ENCODE measurements at places on chromosomes 1 and 21.

GRCh38 chr1:171911506-171911905 is 70.2 kb downstream of the DNM3 start:
- no peak for DNase-seq

GRCh38 chr1:199356561-199356960 is 670.9 kb upstream of the NR5A2 start:
- DNase-seq = no peak

GRCh38 chr1:49016030-49016977 is 239.6 kb upstream of the BEND5 start:
- DNase-seq = peak; percentile 0

GRCh38 chr1:21323091-21323490 is 32.8 kb upstream of the ECE1 start:
- DNase-seq = no peak

- no peak for DNase-seq
These were observed 34.2 kb upstream of the JUN start for GRCh38 chr1:58818075-58818474.

DNA sequence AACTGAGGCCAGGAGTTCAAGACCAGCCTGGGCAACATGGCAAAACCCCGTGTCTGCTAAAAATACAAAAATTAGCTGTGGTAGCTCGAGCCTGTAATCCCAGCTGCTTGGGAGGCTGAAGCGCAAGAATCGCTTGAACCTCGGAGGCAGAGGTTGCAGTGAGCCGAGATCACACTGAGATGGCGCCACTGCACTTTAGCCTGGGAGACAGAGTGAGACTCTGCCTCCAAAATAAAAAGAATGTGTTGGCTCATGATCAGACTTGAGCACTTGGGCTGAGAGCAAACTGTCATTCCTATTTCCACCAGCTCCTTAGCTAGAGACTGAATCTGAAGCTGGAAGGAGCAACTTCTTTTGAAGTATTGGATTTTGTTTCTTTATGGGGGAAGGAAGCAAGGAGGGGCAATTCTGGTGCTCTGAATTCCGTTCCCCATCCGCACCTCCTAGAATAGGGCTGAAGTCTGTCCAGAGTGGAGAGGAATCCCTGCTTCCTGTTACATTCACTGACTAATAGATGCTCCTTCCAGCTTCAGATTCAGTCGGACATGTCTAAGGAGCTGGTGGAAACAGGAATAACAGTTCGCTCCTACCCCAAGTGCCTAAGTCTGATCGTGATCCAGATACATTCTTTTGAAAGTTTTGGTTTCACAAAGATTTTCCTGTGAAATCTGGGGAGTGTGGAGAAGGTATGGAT is 3.8 kb downstream of the ZNF672 start:
- no peak for DNase-seq

DNA sequence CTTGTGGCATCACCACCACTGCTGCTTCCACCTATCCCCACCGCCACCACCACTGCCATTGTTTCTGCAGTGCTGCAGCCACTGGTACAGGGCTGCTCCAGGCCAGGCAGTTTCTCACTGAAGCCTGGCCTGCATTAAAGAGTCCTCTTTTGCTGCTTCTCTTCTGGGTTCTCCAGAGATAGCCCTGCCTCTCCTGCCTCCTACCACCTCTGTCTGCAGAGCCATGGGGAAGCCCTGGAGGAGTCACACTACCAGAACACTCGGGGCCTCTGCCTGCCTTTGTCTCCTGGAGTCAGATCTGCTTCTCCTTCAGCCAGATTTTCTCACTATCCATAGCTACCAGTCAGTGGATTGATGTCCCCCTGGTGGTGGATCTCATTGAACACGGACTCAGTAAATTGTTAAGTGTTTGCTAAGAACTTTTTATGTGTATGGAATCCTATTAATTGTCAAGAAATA is 37.7 kb upstream of the DDAH1 start:
- DNase-seq = no peak

- no peak for DNase-seq
These were observed 2.2 kb downstream of the AJAP1 start for GRCh38 chr1:4656533-4657140.

- peak; percentile 53 for DNase-seq
These were observed 10.8 kb upstream of the ASCL5 start for GRCh38 chr1:201137579-201138310.

- DNase-seq = no peak
These were observed 19.8 kb downstream of the LRRC38 start for GRCh38 chr1:13494025-13494424.

DNA sequence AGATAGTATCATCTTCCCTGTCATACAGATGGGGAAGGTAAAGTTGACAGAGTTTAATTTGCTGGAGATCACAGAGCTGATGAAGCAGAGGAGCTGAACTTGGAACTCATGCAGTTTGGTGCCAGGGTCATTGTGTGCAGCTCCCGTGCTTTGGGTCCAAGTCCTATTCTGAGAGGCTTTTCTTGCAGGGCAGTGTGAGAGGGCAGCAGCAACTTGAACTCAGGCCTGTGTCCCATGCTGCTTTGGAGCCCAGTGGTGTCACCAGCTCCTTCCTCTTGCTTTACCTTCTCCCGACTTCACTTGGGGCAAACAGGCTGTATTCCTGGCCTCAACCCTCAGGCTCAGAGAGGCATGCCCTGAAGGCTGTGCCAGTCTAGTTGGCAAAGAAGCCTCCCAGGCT is 24.7 kb downstream of the INAVA start:
- no peak for DNase-seq

- DNase-seq = no peak
These were observed 117.1 kb downstream of the NRIP1 start for GRCh38 chr21:14947613-14948160.

DNA sequence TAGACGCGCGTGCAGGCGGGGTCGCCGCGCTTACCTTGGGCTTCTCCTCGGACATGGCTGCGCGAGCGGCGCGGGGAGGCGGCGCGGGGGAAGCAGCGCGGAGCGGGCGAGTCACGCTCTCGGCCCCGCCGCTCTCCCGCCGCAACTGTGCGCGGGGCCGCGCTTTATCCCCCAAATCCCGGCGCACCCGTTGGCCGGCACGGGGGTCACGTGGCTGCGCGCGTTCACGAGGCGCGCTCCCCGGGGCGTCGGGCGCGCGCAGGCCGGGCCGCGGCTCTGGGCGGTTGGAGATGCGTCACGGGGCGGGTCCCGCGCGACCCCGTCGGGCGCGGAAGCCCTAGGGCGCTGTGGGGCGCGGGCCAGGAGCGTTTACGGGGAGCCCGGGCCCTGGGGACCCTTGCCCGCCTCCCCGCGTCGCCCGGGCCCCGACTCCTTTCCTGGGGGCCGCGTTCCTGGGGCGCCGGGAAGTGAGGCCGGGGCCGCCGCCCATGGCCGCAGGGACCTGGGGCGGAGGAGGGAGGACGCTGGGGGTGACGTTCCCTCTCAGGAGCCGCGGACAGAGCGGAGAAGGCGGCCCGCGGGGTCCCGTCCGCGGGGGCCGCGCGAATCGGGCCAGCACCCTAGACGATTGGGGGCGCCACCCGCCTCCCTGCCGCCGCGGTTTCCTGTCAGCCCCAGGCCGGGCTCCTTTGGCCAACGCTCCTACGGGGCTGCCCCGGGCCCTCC is at the start of gene SUMO3:
SUMO3 (minus strand) TSS at position 149 of the 726 bp plus-strand sequence; CDS start at position 55, 94 bp downstream.
- peak; percentile 78 for DNase-seq

DNA sequence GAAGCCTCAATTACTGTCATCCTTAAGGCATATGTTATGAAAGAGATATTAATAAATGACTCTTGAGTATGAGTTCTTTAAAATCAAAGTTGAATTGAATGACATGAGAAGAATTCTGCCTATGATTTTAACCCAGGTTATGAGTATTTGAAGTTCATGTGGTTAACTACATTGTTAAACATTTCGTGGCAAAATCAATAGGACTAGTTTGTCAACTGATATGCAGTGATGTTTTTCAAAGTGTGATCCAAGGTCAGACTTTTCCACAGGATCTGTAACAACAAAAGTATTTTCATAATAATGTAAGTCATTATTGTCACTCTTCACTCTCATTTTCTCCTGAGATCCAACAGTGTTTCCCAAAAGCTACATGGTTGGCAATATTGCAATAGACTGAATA is 189.5 kb downstream of the DENND1B start:
- no peak for DNase-seq

GRCh38 chr1:60118085-60118484 is 44.5 kb upstream of the C1orf87 start:
- no peak for DNase-seq

GRCh38 chr1:118993700-118994026 is 5.5 kb upstream of the TBX15 start:
- DNase-seq = no peak

DNA sequence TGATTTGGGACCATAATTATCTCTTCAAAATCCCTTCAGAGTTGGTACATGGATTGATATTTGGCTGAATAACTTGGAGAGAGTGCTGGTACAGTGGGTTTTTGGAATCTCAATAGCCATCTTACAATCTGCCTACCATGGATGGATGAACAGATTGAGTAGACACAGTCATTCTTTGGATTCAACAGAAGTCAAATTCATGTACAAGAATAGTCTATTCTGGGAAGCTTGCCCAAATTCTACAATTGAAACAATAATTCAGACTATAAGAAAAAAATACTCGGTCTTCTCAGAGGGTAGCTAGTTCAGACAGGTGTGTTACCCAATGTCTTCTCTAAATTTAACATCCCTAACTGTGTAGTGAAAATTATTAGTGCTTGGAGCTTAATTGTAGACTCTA is 574.0 kb downstream of the LRRIQ3 start:
- no peak for DNase-seq

DNA sequence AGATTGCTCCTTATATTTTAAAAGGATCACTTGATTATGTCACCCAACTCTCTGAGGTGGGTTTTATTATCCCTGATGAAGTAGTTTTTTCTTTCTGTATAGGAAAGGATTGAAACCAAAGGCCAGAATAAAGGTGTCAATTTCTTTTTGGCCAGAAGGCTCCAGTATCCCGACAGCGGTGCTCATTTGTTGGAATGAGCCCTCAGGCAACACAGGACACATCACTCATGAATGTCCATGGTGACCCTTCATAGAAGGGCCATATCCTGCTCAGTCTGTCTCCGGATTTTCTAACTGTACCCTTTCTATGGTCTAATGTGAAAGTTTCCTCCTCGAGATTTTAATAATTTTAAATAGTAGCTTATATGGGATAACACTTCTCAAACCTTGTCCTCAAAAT is 171.3 kb upstream of the USP24 start:
- DNase-seq = no peak

GRCh38 chr1:57494530-57495079 is 70.7 kb upstream of the DAB1 start:
- DNase-seq = no peak

DNA sequence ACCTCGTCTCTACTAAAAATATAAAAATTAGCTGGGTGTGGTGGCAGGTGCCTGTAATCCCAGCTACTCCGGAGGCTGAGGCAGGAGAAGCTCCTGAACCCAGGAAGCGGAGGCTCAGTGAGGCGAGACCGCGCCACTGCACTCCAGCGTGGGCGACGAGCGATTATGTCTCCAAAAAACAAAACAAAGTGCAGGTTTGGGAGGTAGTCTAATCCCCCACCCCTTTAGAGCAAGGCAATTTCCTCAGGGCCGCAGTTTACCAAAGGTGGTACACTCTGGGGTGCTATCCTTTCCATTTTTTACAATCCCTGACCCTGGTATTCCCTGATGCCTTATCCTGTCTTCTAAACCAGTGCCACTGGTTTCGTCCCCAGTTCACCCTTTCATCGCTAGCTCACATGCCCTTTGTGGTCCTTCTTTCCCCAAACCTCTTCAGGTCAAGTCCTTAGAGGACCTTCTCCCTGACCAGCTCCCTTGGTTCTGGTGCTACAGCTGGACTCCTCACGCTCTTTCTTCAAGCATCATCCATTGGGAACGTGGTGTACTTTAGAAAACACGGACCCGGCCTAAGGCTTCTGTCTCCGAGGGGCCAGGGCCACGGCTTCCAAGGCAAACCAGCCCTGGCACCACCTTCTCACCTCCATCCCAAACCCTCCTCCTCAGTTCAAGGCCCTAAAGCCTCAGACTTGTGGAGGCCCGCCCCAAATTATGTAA is 873 bp downstream of the IFT25 start:
- DNase-seq = no peak

DNA sequence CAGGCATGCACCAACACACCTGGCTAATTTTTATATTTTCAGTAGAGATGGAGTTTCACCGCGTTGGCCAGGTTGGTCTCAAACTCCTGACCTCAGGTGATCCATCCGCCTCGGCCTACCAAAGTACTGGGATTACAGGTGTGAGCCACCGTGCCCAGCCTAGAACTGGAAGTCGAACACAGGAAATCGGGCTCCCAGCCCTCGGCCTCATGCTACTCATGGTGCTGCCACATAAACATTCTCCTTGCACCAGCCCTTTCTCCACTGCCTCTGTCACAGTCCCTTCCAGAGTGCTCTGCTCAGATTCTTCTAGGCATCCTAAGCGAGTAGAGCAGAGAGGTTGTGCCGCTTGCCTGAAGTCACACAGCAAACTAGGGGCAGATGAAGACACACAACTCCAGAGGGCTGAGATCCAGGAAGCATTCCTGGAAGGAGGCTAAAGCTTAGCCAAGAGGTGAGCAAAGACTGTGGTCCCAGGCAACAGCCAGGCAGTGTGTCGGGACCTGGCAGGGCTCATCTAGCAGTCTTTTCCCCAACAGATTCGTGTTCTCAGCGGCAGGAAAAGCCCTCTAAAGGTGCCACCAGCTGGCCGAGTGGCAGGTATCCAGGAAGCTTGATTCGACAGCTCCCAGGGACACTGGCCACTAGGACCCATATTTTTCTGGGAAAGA is 29.6 kb upstream of the NPPB start:
- no peak for DNase-seq

GRCh38 chr1:224377676-224378006 is 21.0 kb downstream of the CNIH4 start:
- DNase-seq = no peak

GRCh38 chr1:60921175-60921574 is 161.2 kb upstream of the NFIA start:
- DNase-seq = no peak

DNA sequence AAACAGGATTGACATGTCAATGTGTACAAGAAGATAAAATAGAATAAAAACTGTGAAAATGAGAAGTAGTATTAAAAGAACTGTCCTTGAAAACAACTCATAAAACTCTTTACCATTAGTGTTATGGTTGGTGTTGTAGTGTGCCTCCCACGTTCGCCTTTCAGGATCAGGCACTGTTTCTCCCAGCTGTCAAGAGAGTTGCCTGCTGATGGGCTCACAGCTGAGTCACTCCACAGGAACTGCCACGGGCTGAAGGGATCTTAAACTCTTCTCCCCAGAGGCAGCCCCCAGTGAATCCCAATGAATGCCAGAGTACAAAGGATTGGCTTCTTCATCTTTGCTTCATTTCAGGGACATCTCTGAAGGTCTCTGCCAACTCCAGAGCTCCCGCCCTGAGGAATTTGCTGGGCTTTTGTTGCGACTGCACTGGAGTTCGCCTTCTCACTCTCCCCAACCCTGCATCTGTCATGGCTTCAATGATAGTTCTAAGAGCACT is 119.6 kb downstream of the ADGRL2 start:
- DNase-seq = peak; percentile 58

GRCh38 chr1:183918589-183918988 is 113.7 kb downstream of the RGL1 start:
- no peak for DNase-seq

DNA sequence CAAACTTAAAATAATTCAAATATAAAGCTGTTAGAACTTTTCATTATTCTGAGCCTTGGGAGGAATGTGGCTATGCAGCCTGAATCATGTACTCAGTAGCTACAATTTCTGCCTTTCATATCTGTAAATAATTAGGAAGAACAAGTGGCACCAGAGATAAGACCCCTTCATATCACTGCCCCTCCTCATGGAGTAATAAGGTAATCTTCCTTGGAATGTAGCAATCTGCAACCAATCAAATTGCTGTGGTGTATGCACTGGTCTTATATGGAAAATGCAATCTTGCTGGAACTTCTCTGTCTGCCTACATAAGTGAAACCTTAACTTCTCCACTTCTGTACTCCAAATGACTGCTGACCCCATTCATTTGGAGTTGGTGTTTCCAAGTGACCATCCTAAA is 104.4 kb upstream of the VANGL1 start:
- DNase-seq = no peak
